ENCODE measurements at places on chromosomes 5 and 9.

DNA sequence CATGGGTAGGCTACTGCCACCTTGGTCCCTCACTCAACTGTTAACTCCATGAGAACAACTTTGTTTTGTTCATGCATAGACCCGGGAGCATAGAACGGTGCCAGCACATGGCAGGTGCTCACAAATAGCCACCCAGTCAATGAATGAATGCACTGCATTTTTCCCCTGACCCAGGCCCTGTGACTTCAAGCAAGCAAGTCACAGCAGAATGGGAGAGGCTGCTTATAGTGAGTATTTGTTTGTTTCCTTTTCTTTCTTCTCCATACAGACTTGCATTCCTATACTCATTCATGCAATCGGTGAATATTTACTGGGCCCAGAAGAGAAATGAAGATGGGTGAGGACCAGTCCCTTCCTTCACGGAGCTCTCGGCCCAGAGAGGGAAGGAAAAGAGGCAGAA, 62.0 kb downstream of the SHB start:
- no peak for DNase-seq

- DNase-seq = no peak
These were observed 56.1 kb upstream of the ZNF300 start for GRCh38 chr5:150960791-150961396.

GRCh38 chr5:135360278-135361274, 38.5 kb downstream of the MACROH2A1 start:
- DNase-seq = no peak

DNA sequence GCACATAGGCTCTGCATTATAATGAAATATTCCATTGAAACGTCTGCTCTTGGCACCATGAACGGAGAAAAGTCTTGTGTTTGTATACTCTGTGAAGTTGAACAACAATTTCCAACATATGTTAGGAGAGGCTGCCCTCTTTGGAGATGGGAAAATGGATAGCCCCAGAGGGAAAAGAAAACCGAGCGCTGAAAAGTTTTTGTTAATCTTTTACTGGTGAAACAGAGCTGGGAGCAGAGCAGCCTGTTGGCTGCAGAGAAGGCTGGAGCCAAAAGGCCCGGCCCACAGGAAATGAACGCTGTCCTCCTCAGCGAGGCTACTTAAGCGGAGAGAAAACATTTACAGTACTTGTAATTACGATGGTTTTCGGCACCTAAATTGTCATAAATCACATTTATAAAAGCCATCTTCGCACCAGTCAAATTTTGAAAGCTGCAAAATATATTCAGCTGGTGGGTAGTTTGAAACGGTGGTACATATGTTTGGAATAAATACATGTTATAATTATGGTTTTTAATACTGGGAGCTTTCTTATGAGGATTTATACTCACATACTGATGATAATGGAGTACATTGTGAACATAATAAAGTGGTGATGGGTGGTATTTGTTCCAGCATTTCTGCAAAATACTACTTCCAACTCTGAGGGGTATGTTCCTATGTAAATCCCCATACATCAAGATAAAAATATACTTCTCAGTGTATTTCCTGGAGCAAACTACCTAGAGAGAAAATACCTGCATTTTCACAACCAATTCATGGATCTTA, 129.6 kb upstream of the CNTLN start:
- peak; percentile 59 for DNase-seq

DNA sequence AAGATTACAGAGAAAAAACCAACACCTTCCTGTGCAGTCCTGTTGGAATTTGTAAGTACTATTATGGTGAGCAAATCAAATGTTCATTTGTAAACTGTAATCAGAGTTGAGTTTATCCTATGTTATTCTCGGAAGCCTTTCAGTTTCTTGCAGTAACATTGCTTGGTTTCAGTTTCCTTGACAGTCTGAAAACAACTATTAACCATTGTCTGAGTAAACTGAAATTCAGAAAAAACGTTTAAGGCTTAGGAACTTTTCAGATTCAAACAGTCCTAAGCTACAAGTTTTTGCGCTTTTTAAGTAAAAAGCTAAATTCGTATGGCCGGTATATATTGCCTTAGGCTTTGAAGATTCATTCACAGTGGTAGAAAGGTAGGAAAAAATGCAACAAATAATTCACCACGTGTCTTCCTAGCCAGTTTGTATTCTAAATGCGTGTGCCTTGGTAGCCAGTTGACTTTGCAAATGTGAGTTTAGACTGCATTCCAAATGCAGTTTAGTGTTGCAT, 2.5 kb downstream of the GPBP1 start:
- DNase-seq = peak; percentile 15

DNA sequence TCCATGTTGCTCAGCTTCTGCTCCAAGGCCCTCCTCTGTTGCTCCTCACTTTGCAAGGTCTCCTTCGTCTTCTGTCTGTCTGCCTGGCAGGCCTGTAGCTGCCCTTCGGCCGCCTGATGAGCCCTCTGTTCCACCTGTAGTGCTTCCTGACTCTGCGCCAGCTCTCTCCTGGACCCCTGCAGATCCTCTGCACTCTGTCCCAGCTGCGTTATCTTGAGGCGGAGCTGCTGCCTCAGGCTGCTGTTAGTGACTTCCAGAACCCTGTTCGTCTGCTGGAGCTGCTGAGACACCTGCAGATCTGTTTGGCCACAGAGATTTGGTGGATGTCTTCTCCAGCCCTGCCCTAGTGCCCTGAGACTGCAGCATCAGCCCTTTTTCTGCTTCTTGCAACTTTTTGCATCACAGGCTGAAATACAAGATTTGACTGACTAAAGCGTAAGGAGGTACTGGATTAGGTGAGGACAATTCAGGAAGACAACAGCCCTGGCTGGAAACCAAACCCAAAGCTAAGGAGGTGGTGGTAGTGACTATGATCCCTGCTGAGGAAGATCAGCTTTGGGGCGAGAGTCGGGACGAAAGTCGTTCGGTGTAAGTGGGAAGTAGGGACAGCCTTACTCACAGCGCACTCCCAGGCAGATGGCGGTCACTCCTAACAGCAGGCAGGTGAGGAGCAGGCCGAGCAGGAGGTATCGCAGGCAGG, 2.1 kb downstream of the CD72 start:
- DNase-seq = no peak

Data from fibroblast of skin of left biceps (primary cell).